Pancreas (tissue), 10 donors: ENCODE measurements at places on chromosomes 5 and 9. TPM values are rescaled to one million over a fixed set of nuclear protein-coding genes. Genes with fewer than 3 reads are reported as not detected.

Gene IL7R
- 0.04 TPM for total RNA-seq

Gene AQP7
- total RNA-seq: 3.8 TPM

GRCh38 chr5:66174338-66174737 is 30.2 kb downstream of the SREK1 start:
- H3K36me3 ChIP-seq: peaks cover 6% of the 10 kb centered on the region
- H3K4me1 ChIP-seq: no peaks in the 10 kb centered on the region
- no peaks in the 10 kb centered on the region for H3K27me3 ChIP-seq
- no peak for DNase-seq
- no peak overlapping the region for H3K4me3 ChIP-seq
- no peak overlapping the region for H3K27ac ChIP-seq

DNA sequence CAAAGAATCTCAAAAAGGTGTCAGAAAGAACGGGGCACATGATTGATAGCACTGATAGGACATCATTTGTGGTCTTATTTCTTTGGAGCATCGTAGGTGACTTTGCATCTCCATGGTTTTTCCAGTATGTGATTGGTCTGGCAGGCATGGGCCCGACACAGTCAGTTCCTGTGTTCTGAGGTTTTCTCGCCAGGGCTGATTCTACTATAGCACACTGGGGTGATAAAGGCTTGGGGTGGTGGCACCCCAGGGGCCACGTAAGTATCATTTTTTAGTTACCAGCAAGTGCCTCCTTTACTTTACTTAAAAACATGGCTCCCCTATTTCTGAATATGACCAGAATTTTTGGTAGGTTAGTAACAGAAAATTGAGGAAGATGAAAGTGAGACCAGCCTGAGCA is 202.7 kb downstream of the RFK start:
- no peaks in the 10 kb centered on the region for H3K4me1 ChIP-seq
- H3K27ac ChIP-seq: no peak overlapping the region
- H3K36me3 ChIP-seq: no peaks in the 10 kb centered on the region
- no peak overlapping the region for H3K4me3 ChIP-seq
